Inflammatory macrophage treated with lipopolysaccharide for 4 hours (primary cell): ENCODE measurements at places on chromosomes 1 and 21.

- DNase-seq = no peak
Observed at GRCh38 chr1:7579016-7579415, 192.1 kb upstream of the VAMP3 start.

GRCh38 chr1:50974618-50974935 lies 4.5 kb downstream of the CDKN2C start:
- no peak for DNase-seq

DNA sequence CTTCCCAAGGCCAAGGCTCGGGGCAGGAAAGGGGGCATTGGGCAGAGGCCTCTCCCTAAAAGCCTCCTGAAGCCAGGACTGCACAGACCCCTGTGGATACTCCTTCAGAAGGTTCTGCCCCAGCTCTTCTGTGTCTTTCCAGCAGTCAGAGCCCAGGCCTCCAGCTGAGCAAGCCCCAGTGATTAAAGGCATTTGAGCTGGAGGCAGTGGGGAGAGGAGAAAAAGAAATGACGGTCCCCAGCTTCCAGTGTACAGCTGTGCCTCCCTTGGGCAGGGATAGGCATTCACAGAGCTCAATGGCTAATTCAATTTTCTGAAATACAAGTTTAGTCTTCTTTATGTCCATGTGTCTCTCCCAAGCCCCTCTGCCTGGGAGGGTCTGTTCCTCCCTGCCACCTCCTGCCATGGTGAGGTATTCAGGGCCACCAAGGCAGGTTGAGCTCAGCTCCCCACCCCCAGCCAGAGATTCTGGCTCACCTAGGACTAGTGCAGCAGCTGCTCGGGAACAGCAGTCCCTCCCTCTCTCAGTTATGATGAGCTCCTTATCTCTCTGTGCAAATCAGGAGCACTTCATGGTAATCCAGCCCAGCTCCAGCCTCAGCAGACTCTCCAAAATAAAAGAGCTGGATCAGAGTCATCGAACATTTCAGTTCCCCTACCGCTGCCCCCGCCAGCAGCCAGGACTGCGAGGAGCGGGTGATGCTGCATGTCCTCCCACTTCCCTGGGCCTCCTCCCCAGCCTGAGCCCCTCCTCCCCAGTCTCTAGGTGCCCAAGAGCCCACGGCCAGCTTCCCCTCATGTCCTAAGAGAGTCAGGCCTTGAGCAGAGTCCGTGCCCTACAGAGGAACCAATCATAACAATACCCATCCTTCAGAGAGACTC lies 208.4 kb upstream of the ZC3H12A start:
- DNase-seq = no peak

DNA sequence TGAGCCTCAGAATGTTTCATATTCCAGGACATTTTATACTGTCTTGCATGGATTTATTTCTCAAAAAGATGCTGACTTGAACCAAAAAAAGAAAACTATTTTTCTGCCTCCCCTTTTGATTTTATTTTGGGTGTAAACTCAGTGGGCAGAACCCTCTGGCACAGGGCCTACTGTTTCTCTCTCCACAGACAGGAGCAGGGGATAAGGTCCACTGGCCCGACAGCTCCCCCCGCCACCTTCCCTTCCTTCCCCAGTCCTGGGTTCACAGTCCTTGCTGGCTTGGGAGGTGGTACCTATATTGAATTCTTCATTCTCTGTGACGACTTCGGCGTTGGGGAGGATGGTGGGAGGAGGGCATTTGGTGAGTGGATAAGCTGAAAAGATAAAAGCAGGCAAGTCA lies 114.3 kb downstream of the ZSCAN20 start:
- no peak for DNase-seq

DNA sequence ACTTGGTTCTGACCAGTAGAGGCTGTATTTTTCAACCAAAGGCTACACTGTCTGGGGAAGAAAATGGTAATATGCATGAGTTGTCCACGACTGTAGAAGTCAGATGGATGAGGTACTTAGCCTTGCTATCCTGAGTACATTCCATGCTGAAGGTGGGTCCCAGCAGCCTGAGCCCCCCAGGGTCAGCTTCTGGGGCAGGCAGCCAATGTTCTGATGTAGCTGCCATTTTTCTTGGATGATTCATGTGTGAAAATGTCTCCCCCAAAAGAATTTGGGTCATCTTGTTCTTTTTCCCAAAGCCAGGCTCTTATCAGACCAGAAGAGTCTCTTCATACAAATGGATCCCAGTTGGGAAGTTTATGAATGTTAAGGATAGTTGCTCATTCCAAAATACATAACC lies 172.2 kb upstream of the UBE2U start:
- DNase-seq = no peak

GRCh38 chr21:17466166-17466565 lies 46.7 kb upstream of the CXADR start:
- peak; percentile 28 for DNase-seq

- no peak for DNase-seq
Observed at GRCh38 chr1:210057593-210057992, 119.6 kb downstream of the SYT14 start.
